Activated T-cell treated with anti-CD3 and anti-CD28 coated beads for 4 hours (primary cell): ENCODE measurements at places on chromosomes 3 and 15.

- no peak for DNase-seq
Measured at GRCh38 chr15:30041868-30042267, 40.9 kb upstream of the GOLGA8J start.

GRCh38 chr3:123352134-123352554 is 96.7 kb downstream of the ADCY5 start:
- no peak for DNase-seq

- no peak for DNase-seq
Measured at GRCh38 chr3:197549261-197549885, 6.4 kb downstream of the BDH1 start.

- DNase-seq, result peak; percentile 28
Measured at GRCh38 chr15:70095408-70096214, 2.1 kb downstream of the TLE3 start.

- DNase-seq, result no peak
Measured at GRCh38 chr3:179723617-179724016, 70.8 kb downstream of the USP13 start.

- DNase-seq, result no peak
Measured at GRCh38 chr3:179186426-179186825, 38.3 kb downstream of the PIK3CA start.
